Mesothelial cell of epicardium (in vitro differentiated cells): ENCODE measurements at places on chromosomes 5 and 9.
A peak's percentile ranks its signal among the peaks of the same experiment; 100 is the strongest.

- no peak for DNase-seq
Measured at GRCh38 chr5:72210888-72211678, 103.8 kb downstream of the MAP1B start.

DNA sequence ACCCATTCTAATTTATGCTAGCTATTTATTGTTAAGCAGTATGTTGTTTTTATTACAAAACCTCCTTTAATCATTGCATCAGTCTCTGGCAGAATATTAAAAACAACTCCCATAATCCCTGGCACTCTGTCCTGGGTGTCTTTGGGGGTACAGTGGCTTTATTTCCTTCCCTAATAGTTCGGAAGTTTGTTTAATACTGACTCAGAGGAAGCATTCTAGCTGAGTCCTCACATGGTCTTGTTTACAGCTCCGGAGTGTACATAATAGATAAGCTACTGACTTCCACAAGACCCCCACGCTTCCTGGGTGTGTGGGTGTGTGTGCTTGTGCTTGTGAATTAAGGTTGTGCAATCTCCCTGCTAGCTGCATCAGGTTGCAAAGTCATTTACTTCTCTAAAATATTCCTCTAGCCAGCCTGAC, 149.8 kb upstream of the CDKN2B start:
- DNase-seq, result no peak

GRCh38 chr5:181243564-181244343, at the start of gene RACK1:
TSS of gene RACK1 (minus strand) at chr5:181243906. CDS start at chr5:181243800, 106 bp downstream.
- peak; percentile 89 for DNase-seq

- DNase-seq, result no peak
Measured at GRCh38 chr9:127567035-127567729, 44.9 kb upstream of the STXBP1 start.

- no peak for DNase-seq
Measured at GRCh38 chr5:111685969-111686368, 71.0 kb downstream of the NREP start.

DNA sequence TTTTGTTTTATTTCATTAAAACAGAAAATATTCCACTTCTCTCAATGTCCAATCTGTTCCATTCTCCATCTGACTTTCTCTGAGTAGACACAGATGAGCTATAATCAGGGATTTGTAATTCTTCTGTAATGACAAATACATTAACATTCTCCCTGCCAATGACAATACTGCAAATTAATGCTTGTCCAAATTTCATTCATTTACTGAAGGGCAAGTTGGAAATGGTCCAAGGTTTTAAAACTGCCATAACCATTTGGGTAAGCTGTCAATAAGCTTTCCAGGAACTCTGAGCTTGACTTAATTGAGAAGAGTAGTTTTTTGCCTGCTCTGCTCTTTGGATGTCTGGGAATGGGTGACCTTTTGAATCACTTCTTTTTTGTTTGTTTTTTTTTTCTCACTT, 253.5 kb downstream of the DMRTA1 start:
- no peak for DNase-seq

DNA sequence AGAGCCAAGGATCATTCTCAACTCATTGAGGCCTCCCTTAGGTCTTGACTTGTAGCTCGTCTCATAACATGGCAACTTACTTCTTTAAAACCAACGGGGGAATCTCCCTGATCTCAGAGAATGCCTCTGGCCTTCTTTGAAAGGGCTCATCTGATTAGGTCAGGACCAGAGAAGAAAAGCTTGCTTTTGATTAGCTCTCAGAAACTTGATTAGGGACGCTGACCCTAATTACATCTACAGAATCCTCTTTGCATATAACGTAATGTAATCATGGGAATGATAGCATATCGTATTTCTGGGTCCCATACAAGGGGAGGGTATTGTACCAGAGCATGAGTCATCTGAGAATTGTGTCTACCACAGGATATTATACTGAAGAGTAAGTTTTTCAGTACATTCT, 125.1 kb upstream of the SH3GL2 start:
- DNase-seq, result no peak

- DNase-seq, result no peak
Measured at GRCh38 chr9:99076483-99077171, 28.3 kb upstream of the TGFBR1 start.

DNA sequence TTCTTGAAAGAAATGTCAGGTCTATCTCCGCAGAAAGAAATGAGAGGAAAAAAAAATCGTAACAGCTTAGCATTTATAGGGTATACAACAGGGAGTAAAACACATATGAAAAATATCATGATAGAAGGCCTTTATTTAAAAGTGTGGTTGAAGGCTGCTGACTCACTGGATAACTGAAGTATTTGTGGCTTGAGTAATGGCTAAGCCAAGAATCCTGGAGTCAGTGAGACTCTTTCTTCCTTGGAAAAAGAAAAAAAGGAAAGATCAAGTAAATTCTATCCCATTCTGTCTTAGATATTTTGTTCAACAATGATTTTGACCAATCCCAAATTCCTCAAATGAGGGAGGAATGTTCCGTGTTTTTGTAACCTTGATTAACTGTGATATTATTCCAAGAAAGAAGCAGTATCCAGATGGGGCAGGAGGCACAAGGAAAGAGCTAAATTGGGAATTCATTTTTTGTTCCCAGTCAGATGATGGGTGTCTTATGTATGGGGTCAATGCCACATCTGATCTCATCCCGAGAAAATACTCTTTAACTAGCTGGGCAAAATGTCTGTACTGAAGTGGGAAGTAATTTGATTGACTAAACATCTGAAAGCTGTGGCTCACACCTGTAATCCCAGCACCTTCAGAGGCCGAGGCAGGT, 64.3 kb upstream of the MYO10 start:
- no peak for DNase-seq

- DNase-seq, result no peak
Measured at GRCh38 chr5:172319708-172320441, 36.3 kb upstream of the UBTD2 start.

GRCh38 chr5:148202531-148203203, at the start of gene SPINK6:
TSS of gene SPINK6 (plus strand) at chr5:148203042. CDS start at chr5:148203097, 55 bp downstream.
- no peak for DNase-seq

- no peak for DNase-seq
Measured at GRCh38 chr5:138180183-138180782, 1.4 kb downstream of the KIF20A start.

DNA sequence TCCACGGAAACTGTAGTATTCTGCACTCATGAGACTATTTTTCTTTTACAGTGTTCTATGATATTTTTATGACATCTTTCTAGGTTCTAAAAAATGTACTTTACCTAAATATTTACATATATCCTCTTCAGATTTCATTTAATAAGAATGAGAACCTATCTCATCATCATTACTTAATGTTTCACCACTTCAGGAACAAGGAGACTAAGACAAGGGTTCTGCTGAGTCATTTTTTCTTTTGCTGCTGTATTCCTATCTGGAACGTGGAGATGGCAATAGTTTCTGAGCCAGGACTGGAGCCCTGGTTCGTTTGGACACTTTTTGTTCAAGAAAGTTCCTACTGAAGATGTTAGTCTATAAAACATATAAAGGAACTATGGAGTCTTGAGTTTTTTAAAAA, 258.2 kb upstream of the MAP3K1 start:
- no peak for DNase-seq

- DNase-seq, result no peak
Measured at GRCh38 chr5:117713585-117714198, 1139.1 kb upstream of the SEMA6A start.
